Activated gamma-delta T cell treated with anti-CD3 and anti-CD28 coated beads, Interleukin-2, amount 50 U/mL, for 16 hours (primary cell): ENCODE measurements at places on chromosomes 7 and 10.

GRCh38 chr7:157032128-157032527, 21.7 kb upstream of the MNX1 start:
- no peak for DNase-seq

GRCh38 chr10:78828647-78829539, 239.9 kb upstream of the ZMIZ1 start:
- no peak for DNase-seq

DNA sequence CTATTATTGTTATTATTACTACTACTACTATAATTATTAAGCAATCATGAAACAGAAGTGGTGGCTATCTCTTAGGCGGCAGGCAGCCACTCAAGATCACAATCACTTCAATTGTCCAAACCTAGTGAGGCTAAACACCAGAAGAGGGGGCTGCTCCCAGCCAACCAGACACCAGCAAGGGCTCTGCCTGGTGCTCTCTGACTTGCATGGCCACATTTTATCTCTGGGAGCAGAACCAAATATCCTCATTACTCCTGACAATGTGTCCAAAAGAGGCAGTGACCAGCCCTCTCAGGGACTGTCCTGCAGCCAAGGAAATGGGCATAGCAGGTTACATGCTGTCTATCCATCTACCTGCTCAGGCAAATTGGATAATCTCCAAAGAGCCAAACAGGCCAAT, 187.4 kb upstream of the PDE1C start:
- no peak for DNase-seq

DNA sequence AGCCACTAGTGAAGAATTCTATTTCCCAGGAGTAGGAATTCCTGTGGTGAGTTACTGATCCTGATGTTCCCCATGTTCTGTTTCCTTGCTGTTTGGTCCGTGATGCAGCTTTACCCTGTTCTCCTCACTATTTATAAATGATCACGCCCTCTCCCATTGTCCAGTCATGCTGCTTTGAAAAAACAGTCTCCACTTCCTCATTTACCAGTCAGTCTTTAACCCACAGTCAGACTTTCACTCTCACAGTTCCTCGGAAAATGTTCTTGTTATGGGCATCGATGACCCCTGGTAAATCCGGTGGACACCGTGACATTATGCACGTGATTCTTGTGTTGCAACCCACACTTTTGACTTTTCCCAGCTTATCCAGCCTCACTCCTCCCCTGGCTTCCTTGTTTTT, 14.4 kb downstream of the SCIN start:
- DNase-seq, result no peak

DNA sequence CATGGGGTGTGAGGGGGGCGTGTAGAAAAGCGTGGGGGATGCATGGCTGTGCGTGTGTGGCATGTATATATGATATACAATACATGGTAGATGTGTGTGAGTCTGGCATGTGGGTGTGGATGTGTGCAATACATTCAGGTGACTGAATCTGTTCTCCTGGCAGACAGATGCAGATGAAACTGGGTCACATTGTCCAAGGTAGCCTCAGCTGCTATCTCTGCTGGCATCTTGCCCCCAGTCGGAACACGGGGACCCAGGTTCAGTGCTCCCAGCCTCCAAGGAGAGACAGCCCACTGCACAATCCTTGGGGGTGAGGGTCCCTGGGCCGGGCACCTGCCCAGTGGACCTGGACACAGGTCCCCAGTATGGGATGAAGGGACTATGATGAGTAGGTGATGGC, 12.4 kb upstream of the SRRM3 start:
- DNase-seq, result no peak

DNA sequence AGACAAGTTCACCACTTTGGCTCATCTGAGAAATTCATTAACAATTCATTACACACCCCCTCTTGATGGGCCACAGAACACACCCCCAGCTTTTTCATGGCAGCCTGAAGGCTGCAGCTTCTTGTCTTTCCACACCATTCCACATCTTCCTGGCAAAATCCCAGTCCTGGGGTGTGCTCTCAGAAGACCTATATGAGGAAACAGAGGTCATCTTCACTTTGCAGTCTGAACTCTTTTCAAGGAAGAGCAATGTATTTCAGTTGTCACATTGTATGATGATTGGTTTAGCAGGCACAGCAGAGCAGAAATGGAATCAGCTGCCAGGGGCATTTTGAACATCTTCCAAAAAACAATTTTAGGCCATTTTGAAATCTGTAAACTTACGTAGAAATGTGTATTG, 7.8 kb upstream of the LRRC27 start:
- DNase-seq, result no peak

GRCh38 chr7:21542891-21543527, at the start of gene DNAH11:
DNAH11 (plus strand) TSS chr7:21543039; CDS start chr7:21543246, 207 bp downstream.
- no peak for DNase-seq

DNA sequence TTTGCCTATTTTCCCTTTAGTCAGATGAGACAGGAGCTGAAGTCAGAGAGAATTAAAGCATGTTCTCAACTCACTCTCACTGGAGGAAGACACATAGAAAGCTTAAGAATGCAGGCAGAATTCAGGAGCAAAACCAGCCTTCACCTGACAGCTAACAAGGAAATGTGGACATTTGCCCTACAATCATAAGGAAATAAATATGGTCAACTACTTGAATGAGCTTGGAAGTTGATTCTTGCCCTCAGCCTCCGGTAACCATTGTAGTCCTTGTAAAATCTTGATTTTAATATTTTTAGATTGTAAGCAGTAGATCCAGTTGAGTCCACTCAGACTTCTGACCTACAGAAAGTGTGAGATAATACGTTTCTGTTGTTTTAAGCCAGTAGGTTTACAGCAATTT, 752.5 kb upstream of the ZWINT start:
- DNase-seq, result no peak

- no peak for DNase-seq
These were observed 208.0 kb upstream of the C7orf33 start for GRCh38 chr7:148382596-148382995.

DNA sequence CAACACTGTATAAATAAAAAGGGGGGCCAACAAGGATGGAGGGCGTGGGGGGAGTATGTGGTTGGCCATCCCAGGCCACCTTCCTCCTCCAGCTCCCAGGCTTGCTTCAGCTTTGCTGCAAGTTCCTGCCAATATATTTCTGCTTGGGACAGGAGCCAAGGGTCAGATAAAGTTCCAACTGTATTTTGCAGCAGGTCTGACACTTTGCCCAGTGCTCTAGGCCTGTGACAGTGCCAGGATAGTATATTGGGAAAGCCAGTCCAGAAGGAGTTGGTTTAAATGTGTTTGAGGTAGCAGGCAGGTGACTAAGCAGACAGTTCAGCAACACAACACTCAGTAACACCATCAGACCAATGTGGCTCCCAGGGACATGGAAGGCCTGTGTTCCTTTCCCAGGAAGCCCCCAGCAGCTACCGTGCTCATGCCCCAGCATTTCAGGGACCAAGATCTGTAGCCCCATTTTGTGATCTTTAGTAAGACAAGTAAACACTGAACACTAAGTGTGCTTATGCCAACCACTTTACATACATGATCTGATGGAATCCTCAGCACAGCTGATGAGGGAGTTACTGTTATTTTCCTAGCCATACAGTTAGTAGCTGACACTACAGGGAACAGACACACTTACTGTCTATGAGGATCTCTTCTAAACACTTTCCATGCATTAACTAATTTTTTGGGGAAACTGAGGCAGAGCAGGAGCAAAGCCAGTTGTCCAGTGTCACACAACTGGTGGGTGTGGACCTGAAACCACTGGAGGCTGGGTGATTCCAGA, 38.9 kb downstream of the DNAJB12 start:
- no peak for DNase-seq
